ENCODE measurements at places on chromosomes 2 and 18.

DNA sequence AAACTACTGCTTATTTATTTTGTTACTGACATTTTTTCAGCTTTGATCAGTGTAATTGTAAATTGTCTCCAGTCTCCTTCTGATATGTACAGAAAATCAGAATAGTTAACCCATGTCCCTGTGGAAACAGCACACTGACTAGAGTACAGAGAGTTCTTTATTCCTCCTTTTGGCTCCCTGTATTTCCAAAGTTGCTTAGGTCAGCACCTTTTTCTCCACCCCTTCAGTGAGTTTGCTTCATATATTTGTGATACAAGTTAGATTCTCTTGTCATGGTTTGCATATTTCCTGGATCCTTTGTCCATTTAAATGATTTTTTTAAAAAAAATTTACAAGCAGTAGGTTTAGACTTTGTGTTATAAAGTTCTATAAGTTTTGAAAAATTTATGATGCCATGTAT lies 2051.1 kb upstream of the LRRTM1 start:
- DNase-seq: no peak

GRCh38 chr2:207148020-207148419 lies 17.7 kb downstream of the KLF7 start:
- no peak for DNase-seq

- DNase-seq: no peak
These were observed 197.9 kb downstream of the CDCA7 start for GRCh38 chr2:173552531-173552930.

GRCh38 chr2:29310650-29311348 lies 195.6 kb downstream of the CLIP4 start:
- DNase-seq: no peak

DNA sequence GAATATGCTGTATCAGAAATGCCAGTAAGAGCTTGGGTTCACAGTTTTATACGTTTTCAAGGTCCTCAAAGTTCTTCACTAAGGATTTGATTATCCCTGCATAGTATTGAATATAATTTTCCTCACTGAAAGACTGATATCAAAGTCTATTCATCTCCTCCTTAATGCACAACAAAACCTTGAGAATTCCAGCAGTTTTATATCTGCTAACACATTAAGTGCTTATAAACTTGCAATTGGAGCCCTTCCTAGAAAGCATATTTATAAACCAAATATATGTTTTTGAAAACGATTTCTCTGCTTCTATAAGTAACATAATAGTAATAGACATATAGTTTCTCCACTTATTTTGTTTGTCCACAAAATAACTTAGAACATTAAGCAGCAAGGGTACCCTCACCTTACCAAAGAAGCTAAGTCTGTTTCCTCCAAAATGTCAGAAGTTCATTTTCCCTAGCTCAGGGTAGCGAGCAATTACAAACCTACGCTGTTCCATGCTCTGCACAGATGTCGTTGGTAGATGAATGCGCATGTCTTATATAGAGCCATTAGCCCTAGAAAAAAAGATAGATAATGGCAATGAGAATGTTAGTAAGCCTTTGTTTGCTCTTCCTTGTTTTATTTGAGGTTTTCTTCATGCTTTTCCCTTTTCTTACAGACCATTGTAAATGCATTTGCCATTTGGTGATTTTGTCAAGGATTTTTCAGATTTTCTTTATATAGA lies 213.2 kb downstream of the RBM43 start:
- no peak for DNase-seq

GRCh38 chr2:154533300-154533940 lies 165.1 kb upstream of the KCNJ3 start:
- DNase-seq: no peak

GRCh38 chr2:88666576-88666975 lies 24.9 kb upstream of the RPIA start:
- DNase-seq: no peak

GRCh38 chr2:42879913-42880737 lies 87.7 kb upstream of the HAAO start:
- no peak for DNase-seq

- DNase-seq: no peak
These were observed 624.4 kb upstream of the SOX11 start for GRCh38 chr2:5067816-5068215.

GRCh38 chr2:229287823-229288222 lies 16.7 kb upstream of the PID1 start:
- no peak for DNase-seq

DNA sequence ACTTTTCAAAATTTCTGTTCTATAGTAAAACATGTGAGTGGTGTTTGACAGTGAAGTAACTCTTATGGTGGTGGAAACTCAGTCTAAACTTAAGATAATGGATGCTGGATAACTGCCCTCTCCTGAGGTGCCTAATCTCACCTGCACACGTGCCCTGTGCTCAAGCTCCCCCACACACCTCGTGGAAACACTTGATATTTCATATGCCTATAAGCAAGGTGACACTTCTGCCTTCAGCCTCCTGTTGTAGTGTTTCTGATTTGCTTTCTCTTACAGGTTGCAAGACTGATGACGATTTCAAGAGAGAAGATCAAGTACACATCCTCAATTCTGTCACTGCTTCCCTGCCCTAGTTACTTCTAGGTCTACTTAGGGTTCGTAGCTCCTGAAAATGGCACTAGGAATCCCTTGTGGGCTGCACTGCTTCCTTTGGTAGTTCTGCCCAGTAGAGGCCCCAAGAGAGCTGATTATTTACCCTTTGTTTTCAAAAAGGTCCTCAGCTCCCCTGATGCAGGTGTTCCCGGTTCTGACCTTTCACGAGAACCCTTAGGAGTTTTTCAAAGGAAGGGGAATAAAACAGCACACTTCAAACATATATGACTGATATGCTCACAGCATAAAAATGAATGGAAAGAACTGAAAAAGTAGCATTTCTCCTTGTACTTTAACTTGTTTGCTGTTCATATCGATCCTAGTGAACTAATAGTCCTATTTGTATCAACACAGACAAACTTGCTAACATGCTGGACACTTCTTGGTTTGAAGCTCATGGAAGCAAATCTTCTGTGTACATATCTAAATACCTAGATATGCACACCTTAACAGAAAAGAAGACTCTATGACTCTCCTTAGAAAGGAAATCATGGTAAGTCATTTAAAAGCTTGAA lies 6.7 kb downstream of the CAVIN2 start:
- DNase-seq: no peak

- no peak for DNase-seq
These were observed 226.9 kb upstream of the DTNA start for GRCh38 chr18:34483198-34483597.

- DNase-seq: no peak
These were observed 61.9 kb upstream of the HAAO start for GRCh38 chr2:42854207-42854818.

- no peak for DNase-seq
These were observed 46.1 kb downstream of the NABP1 start for GRCh38 chr2:191724015-191724414.

DNA sequence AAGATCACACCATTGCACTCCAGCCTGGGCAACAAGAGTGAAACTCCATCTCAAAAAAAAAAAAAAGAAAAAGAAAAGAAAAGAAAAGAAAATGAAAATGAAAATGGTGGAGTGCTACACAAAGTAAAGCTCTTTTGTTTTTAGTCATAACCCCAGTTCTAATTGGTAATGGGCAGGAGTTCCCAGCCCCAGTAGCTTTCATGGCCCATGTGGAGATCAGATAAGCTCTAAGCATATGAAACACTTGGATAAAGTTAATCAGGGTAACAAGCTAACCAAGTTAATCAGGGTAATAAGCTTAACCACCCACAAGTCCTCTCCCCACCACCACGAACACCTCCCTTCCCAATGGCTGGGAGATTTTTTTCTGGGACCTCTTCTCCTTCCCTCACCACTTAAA lies 240.8 kb downstream of the BCL11A start:
- DNase-seq: no peak
